Dorsolateral prefrontal cortex (tissue), 122 donors: ENCODE measurements at places on chromosomes 1 and 21.

GRCh38 chr21:28640326-28640725 lies 352.4 kb downstream of the LTN1 start:
- no peak for DNase-seq

DNA sequence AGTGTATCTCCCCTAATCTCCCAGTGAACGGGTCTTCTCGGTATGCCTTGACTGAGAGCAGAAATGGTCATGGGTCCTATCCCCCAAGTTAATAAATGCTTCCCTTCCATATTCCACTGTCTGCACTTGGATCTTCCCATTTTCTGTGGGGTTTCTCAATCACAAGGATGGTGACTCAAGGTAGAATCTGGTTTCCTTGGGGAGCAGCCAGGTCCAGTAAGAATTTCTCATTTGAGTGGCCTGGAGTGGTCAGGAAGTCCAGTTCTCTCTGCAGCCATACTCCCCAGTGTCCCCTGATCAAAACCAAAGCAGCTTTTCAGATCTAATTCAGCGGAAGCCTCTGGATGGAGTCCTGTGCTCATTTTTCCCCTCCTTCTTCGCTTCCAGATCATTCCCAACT lies 14.8 kb upstream of the SLC27A3 start:
- no peak for DNase-seq

DNA sequence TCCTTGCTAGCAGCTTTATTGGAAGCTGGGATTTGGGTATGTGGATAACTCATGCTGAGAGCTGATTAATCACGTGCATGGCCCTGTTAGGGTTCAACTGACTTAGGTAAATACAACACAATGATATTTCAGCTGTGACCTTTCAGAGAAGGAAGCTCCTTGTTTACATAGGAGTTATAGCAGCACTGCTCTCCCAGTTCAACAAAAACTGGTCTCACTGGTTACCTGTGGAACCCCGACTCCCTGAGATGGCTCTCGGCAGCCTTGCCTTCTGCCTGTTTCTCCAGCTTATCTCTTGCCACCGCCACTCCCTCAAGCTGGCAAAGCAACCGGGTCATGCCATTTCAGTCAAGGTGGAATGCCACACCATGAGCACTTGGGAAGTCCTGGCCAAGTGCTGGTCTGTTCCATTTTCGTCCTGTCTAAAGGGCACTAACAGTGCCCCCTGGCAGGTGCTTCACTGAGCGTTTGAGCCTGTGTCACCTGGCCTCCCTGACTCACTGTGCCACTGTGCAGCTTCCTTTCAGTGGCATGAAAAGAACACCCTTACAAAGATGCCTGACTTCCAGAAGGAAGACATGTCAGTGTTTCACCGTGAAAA lies 31.6 kb downstream of the DOP1B start:
- no peak for DNase-seq

DNA sequence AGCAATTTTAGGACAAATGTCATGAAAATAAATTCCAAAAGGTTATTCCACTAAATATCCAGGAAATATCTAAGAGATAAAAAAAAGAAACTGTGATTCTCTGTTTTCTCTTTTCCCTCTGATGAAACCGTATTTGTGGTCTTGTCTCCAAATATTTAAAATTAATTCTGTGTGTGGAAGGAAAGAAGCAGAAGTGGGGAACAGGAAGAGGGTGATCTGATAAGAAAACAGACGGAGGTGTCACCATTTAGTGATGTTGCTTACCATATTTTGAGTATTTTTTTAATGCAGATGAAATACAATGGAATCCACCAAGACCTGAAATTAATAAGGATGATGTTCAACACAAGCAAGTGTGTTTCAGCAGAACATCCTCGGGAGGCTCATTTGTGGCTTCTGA lies 29.6 kb downstream of the CLCA1 start:
- DNase-seq, result no peak

DNA sequence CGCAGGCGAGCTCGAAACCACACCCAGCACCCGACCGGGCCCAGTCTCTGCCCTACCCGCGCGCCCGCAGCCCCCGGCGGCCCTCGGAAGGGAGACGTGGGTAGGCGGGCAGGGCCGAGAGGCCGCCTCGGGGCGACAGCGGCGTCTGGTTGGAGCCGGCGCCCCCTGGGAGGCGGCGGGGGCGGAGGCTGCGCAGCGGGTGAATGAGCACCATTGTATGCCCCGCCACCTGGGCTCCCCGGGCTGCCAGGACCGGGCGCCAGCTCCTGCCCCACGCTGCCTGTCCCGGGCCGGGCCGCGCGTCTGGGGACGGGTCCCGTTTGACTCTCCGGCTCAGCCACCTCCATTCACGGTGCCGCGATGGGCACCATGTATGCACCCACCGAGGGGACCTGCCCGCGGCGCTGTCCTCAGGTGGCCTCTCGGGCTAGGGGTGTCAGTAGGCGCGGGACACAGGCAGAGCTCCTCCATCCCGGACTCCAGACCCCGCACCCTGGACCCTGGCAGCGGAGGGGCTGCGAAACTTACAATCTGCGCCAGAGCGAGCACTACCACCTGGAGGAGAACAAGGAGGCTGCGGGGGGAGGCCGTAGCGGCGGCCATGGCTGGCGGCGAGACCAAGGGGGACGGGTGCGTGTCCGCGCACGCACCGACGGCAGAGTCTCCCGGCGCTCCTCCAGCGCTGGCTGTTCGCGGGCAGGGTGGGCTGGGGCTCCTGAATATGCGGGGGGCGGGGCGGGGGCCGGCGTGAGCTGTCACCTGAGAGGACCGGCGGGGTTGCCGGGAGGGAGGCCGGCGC lies at the start of gene COL9A2:
COL9A2 (minus strand) TSS at position 692 of the 799 bp plus-strand sequence; CDS start at position 603, 89 bp downstream.
- peak; percentile 16 for DNase-seq

DNA sequence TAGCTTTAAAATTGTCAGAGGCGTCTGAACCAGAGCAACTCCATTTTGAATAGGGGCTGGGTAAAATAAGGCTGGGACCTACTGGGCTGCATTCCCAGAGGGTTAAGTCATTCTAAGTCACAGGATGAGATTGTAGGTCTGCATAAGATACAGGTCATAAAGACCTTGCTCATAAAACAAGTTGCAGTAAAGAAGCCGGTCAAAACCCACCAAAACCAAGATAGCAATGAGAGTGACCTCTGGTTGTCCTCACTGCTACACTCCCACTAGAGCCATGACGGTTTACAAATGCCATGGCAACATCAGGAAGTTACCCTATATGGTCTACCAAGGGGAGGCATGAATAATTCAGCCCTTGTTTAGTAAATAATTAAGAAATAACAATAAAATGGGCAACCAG lies 143.6 kb downstream of the GABPA start:
- DNase-seq, result no peak
